ENCODE measurements at places on chromosomes 2 and 18.

DNA sequence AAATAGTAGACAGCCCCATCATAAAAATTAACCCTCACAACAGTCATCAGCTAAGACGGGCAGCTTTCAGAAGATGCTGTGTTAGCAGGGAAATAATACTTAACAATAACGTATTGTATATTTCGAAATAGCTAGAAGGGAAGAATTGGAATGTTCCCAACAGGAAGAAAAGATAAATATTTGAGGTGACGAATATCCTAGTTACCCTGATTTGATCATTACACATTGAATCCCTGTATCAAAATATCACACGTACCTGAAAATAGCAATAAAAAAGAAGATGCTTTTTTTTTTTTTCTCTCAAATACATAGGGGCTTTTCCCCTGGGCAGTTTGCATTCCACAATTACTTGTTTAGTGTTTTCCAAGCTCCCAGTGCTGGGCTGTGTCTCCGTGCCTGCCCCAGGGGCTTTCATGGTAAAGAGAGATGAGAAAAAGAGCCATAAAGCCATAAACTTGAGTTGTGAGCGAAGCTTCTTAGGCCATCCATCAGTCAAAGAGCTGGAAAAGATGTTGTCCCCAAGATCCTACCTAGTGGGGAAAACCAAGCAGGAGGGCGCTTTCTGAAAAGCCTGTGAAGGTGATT, 183.0 kb upstream of the REV1 start:
- no peak for DNase-seq

DNA sequence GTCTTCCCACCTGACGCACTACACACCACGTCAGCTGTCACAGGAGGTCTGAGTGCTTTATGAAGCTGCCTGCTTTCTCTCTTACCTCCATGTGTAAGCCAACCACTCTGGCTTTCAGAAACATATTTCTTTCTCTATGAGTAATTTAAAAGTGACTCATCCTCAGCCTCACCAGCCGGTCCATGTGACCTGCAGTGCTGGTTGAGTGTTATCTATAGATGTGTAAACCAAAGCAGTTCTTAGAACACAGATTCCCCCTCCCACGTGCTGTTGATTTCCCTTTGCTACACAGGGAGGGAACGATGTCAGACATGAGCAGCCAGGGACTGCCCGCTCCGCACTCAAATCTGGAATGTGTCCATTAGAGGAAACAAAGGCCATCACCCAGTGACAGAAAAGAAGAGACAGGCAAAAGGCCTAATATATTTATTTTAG, 157.8 kb downstream of the BCL2 start:
- DNase-seq = peak; percentile 29

- no peak for DNase-seq
Measured at GRCh38 chr2:238695538-238695937, 152.3 kb upstream of the TWIST2 start.

- no peak for DNase-seq
Measured at GRCh38 chr2:119431155-119431975, at the start of gene TMEM37. TSS of gene TMEM37 (plus strand) at chr2:119431854. CDS start at chr2:119431904, 50 bp downstream.

Data from GM04503 (cell line).